ENCODE measurements at places on chromosomes 12 and 14.

DNA sequence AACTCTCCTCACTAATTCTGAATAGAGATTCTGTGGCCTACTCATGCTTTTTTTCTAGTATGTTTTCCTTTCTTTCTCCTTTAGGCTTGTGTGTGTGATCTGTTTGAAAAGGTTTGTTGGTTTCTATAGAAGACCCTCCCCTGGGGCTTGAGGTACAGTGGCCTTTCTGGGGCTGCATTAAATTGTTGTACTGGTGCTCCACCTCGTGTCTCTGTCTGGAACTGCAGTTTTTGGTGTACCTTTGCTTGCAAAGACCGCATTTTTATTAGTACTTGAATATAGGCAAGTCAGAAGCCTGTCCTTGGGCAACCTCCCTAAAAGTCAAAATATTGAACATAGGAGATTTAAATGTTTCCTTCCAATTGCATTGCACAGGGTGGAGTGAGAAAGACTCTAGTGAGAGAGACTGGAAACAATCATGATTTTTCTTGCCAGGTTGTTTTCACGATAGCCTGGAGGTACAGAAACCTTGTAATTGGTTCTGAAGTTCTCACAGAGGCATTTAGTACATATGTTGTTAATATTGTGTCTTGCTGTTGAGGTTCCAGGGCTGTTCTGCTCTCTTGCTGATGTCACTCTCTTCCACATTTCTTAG, 39.0 kb downstream of the SLCO1B1 start:
- peak; percentile 43 for DNase-seq

- no peak for DNase-seq
These were observed 160.6 kb downstream of the MYRFL start for GRCh38 chr12:69985656-69986055.

DNA sequence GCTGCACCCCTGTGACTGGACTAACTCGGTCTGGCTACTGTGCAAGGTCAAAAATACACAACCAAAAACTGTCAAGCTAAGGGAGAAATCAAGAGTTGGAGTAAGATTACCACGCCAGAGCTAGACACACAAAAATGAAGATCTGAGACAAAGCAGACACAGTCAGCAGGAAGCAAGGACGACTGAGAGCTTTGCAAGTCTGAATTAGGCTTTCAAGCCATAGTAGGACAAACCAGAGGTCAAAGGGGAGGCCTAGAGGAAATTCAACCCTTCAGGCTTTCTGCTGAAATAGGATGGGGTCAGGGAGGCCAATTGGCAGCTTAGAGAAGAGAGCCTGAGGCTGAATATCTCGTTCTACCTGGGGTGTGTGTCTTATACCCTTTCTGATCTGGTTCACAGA, 117.3 kb downstream of the LLPH start:
- no peak for DNase-seq

- DNase-seq = no peak
These were observed 374 bp downstream of the CYP46A1 start for GRCh38 chr14:99684410-99684934.

- DNase-seq = no peak
These were observed 235.6 kb upstream of the RPL10L start for GRCh38 chr14:46887144-46887543.

GRCh38 chr14:58732387-58732786, 94.6 kb downstream of the DACT1 start:
- DNase-seq = no peak

DNA sequence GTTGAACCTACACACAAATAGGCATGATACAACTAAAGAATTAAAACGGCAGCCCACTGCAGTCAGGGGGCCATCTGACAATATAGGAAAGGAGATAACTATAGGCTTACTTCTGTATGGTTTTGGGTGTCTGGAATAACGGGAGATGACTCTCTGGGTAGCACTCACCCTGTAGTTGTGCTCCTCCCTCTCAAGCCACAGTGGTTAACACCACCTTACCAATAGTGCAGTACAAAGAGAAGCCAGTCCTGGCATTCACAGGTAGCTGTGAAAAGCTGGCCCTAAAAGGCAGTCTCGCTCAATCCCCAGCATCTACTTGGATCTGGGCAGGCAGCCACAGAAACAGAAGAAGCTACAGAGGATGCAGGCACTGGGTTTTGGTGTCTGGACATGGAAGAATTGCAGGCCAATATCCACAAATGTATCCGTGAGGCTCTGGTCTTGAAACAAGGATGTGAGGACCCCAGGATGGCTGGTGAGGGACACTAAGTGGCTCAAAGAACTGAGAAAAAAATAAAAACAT, 93.0 kb downstream of the DPF3 start:
- DNase-seq = no peak

GRCh38 chr12:93990832-93991803, 157.3 kb upstream of the PLXNC1 start:
- no peak for DNase-seq

DNA sequence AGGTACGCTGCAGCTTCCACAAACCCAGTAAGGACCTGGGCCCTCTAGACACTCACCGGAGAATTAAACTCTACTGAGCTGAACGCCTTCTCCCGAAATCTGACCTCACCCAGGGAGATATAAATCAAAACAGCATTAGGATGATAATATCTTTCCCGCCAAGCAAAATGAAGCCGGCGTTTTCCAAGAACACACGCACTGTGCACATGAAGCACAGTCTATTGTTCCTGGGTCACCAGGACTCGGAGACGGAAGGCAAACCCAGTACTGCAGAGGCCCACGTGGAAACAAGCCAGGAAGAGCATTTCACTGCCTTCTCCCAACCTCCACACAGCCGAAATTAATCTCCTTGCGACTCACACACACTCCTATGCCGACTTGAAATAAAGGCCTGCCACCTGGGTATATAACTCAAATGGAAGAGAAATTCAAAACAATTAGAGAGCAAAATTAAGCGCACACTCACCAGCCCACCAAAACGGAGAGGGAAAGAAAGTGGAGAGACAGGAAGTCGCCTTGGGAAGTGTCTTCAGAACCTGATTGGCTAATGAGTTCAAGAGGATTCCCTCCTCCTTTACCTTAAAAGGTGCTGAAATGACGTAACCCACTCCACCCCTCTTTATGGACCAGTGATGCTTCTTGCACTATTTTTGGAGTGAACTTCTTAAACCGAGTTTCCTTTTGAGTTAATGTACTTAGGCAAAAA, at the start of gene CCNB1IP1:
Gene CCNB1IP1, minus strand, starts transcription at position 492 of the 706 bp plus-strand sequence. CDS start 16,756 bp downstream, outside the sequence.
- peak; percentile 57 for DNase-seq

GRCh38 chr14:91300957-91301356, 56.5 kb upstream of the GPR68 start:
- DNase-seq = no peak

- DNase-seq = no peak
These were observed 338.6 kb downstream of the CEP128 start for GRCh38 chr14:80602946-80603345.
